Glomerular endothelial cell (primary cell): ENCODE measurements at places on chromosomes 1 and 21.

GRCh38 chr21:16406355-16406754 is 676.6 kb downstream of the USP25 start:
- no peak for DNase-seq

DNA sequence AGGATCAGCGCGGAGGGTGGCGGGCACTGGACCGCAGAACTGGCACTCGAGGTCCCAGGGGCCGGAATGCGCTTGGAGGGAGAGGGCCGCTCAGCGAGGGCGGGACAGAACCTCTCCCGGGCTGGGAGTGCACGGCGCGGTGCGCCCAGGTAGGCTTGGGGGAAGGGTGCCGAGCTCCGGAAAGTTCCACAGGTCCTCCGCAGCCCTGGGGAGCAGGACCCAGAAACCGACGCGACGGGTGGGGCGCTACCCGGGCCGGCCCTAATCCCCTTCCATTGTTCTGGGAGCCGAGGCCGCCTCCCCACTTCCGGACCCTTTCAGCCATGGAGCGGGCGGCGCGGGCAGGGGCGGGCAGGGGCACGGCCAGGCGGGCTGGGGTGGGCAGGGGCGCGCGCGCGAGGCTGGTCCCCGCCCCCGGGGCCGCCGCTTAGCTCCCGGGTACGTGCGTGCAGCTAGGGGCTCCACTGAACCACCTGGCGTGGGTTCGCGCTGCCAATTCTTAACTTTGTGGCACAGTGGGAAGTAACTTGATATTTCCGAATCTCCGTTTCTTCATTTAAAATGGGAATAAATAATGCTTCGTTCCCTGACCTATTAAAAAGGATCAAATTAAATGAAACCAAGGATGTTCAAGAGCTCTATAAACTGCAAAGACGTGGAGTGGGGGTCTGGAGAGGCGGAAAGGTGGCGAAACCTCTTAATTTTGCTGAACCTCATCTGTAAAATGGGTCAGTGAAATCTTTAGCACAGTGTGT is 20.7 kb downstream of the LGR6 start:
- no peak for DNase-seq

- no peak for DNase-seq
Measured at GRCh38 chr21:44366586-44367211, 13.3 kb downstream of the TRPM2 start.

DNA sequence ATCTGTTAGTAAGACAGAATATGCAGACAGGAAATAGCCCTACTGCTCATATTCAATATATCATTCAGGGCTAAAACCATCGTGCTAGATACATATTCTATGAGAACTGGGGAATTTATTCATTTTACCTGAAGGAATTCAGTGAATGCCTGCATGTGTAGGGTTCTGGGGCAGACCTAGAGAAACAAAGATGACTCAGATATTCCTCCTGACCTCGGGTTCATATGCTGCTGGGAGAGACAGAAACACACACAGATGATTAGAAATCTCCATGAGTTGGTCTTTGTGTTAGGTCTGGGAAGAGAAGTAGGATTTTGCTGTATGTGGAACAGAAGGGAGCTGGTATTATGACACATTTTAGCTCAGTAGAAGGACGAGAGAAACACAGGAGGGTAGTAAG is 176.5 kb upstream of the ST6GALNAC5 start:
- DNase-seq, result no peak

DNA sequence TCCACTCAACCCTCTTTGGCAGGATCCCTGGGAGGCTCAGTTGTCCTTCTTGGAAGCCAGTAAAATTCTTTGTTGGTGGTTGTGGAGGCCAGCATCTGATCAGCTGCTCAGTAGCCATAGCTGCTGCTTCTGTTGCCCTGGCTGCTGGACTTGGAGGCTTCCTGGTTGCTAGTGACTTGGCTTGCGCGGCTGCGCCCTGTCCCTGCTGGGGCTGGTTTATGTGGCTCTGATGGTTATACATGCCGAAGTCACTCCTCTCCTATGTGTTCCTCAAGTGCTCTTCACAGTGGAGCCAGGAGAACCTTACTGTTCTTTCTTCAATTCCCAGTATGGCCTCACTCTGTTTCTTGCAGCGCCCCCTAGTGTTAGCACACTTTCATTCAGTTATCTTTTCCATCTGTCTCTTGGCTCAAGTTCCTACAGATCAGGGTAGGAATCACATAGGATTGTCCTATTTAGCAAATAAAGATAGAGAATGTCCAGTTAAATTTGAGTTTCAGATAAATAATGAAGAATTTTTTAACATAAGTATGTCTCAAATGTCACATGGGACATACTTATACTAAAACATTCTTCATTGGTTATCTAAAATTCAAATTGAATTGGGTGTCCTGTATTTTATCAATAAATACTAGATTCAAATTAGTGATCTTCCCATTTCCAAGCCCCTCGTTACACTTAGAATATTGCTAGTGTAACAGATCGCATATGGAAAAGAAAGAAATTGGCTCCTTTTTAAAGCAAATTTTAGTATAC is 176.5 kb downstream of the TGFB2 start:
- no peak for DNase-seq
